T-cell (primary cell): ENCODE measurements at places on chromosomes 1 and 21. TPM values are rescaled to one million over a fixed set of nuclear protein-coding genes. Genes with fewer than 3 reads are reported as not detected.

Gene HTR6
- 0.23 TPM for total RNA-seq

Gene FNDC10
- total RNA-seq, result 6.3 TPM

Gene PADI3
- total RNA-seq, result not detected

Gene FNDC5
- not detected for total RNA-seq

Gene RAB42
- total RNA-seq, result not detected

Gene F13B
- total RNA-seq, result not detected

Gene LDLRAD2
- 0.13 TPM for total RNA-seq

Gene CYP4A22
- total RNA-seq, result not detected

Gene LMX1A
- not detected for total RNA-seq

Gene C1orf115
- total RNA-seq, result 0.45 TPM

Gene AIM2
- total RNA-seq, result 5.1 TPM

Gene MR1
- 27.7 TPM for total RNA-seq

Gene OMA1
- 50.4 TPM for total RNA-seq

Gene SYF2
- 65.9 TPM for total RNA-seq

Gene AMY1B
- total RNA-seq, result not detected

Gene DNAJC6
- 3.0 TPM for total RNA-seq

Gene OR14K1
- not detected for total RNA-seq

Gene CTSE
- not detected for total RNA-seq

Gene HES3
- total RNA-seq, result not detected

Gene KRTAP6-1
- not detected for total RNA-seq

Gene C1orf87
- total RNA-seq, result not detected

Gene NRAS
- total RNA-seq, result 28.4 TPM

Gene KCNK1
- 0.36 TPM for total RNA-seq

Gene FNBP1L
- 2.7 TPM for total RNA-seq

Gene CCDC30
- total RNA-seq, result 6.3 TPM

Gene PLA2G2F
- not detected for total RNA-seq

Gene SLC44A3
- total RNA-seq, result 0.95 TPM
